Peyer's patch (tissue), 4 donors: ENCODE measurements at places on chromosomes 3 and 15. TPM values are rescaled to one million over a fixed set of nuclear protein-coding genes. Genes with fewer than 3 reads are reported as not detected.
A peak's percentile ranks its signal among the peaks of the same experiment; 100 is the strongest.

GRCh38 chr15:99605990-99606389, 40.2 kb downstream of the MEF2A start:
- no peak for DNase-seq

Gene SENP2
- 21.8 TPM for total RNA-seq

Gene PTX3
- total RNA-seq = not detected

GRCh38 chr3:63980830-63981498, 42.3 kb downstream of the PSMD6 start:
- DNase-seq = no peak

GRCh38 chr3:185632996-185633395, 46.9 kb downstream of the SENP2 start:
- DNase-seq = no peak

DNA sequence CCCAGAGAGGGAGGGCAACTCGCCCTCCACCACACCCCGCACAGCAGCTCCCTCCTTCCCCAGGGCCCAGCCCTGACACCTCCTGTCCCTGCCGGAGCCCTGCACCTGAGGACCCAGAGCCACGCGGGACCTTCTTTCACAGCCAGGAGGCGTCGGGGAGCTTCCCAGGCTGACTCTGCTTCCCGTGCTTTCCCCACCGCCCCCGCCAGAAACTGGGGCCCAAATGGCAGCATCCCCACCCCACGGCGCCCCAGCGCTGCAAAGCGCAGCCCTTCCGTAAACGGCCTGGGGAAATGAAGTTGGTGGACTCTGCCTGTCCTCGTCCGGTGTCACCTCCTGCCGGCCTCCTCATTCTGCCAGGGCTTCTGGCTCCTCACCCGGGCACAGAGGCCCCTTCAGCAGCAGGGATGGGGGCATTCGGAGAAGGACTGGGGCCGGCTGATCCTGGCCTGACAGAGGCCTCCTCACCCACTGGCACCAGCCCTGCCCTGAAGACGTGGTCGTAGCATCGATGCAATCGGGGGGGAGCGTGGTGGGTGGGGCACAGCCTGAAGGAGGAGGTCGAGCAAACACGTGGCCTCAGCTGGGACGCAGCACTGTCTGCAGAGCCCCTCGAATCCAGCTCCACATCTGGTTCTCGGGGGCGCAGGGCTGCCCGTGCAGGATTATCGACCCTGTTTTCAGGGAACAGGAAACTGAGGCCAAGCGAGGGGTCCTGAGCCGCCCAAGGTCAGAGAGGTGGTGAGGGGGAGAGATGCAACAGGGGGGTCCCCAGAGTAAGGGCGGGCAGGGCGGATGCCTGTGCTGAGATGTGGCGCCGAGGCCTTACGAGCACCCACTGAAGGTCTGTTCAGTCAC, 235.4 kb downstream of the XXYLT1 start:
- DNase-seq = no peak

DNA sequence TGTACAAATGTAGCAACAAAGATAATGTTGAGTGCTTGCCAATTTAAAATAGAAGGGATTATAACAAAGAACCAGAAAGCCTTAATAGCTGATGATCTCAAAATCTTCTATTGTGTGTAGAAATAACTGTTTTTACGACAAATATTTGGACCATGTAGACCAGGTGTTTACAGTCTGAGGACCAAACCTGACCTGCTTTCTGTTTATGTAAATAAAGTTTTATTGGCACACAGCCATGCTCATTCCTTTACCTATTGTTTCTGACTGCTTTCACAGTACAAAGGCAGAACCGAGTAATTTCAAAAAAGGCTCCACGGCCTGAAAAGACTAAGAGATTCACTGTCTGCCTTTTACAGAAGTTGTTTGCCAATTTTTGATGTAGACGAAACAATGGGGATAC, 91.8 kb downstream of the GOLIM4 start:
- no peak for DNase-seq

- peak; percentile 49 for DNase-seq
These were observed 11.3 kb upstream of the IQGAP1 start for GRCh38 chr15:90376789-90377188.

GRCh38 chr3:60096403-60096802, 1046.6 kb upstream of the CFAP20DC start:
- DNase-seq = no peak

Gene SMCO1
- not detected for total RNA-seq

- no peak for DNase-seq
These were observed 58.5 kb upstream of the ZNF148 start for GRCh38 chr3:125433611-125434041.

Gene FMN1
- 21.3 TPM for total RNA-seq

DNA sequence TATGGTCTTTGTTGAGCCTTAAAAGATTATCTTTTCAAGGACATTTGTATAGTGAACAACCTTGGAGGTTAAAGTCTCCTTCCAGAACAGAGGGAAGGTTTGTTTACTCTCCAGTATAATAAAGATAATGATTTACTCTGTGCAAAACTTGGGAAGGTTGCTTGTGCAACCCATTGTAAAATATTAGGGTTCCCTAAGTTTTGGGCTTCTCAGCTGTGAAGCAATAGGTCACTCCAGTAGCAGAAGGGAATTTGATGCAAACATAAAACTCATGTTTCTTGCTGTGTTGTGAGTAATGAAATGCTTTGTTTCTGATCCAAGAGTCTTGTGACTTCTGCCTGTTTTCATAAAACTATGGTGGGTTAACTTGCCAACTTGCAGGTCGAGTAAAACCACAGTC, 177.5 kb downstream of the SUCNR1 start:
- no peak for DNase-seq

DNA sequence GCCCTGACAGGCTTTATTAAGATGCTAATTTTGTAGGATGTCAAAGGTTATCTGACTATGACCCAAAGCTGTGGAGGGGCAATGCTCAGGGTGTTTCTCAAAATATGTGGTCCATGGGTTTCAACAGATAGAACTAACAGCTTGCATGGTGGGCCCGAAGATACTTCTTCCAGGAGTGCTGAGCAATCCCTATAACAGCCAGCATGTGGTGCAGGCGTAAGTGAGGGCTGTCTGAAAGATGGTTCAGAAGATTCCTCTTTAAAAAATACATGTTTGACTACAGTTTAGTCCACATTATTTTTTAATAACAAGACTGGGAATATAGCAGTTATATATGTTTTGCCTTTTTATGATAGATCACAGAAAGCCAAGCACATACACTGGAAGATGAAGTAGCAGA, 7.6 kb downstream of the SCG3 start:
- DNase-seq = no peak

- DNase-seq = peak; percentile 63
These were observed 2.8 kb downstream of the FURIN start for GRCh38 chr15:90871139-90871715.

- DNase-seq = no peak
These were observed 88.9 kb downstream of the TBC1D2B start for GRCh38 chr15:77988347-77989295.

Gene SERPINI2
- total RNA-seq = 5.0 TPM

GRCh38 chr15:77507911-77508310, 87.2 kb downstream of the HMG20A start:
- DNase-seq = no peak

- DNase-seq = no peak
These were observed 32.9 kb upstream of the OSBPL11 start for GRCh38 chr3:125628212-125628611.

Gene NLGN1
- 0.18 TPM for total RNA-seq

Gene INSYN1
- not detected for total RNA-seq

DNA sequence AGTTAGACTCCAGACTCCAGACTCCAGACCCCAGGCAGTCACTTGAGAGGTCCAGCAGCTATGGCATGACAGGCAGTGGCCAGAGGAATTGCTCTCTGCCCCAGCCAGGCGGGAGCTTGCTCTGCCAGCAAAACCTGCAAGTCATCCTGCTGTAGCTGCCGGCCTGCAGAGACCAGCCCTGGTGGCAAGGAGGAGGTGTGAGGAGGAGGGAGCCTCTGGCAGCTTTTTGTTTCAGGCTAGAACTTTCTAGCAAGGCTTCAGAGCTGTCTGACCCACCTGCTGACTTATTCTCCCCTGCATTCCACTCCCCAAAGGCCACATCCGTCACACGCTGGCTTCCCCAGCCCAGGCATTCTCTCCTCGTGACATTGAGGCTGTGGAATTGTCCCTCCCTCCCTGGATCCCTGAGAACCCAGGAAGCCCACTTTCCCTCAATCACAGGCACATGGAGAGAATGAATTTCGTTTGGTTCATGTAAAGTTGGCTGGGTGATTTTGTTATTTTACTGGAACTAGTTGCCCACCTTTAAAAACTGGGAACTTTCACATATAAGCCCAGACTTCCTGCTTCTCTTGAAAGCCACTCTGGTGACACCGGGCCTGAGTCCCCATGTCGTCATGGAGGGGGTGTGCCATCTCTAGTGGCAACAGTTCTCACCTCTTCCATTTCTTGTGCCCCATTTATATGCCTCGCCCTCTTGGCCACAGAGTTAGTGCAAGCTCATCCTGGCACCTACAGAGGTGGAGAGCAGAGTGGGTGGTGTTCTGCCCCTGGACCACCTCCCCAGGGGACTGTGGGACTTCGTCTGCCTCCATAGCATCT, 82.7 kb downstream of the ABHD5 start:
- no peak for DNase-seq

Gene ZNF620
- 5.0 TPM for total RNA-seq

Gene TTLL13
- total RNA-seq = not detected

DNA sequence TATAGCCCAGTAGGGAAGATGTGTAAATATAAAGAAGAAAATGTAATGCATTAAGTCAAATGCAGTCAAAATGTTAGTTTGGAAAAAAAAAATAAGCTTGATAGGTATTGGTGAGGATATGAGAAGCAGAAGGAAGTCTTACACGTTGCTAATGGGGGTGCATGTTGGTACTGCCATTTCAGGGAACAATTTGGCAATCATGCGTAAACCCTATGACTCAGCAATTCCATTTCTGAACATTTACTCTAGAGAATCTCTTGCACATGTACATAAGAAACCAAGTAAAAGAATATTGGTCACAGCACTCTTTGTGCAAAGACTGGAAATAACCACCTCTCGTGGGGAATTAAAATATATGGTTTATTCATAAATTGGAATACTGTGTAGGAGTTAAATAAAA, 35.5 kb upstream of the TIMP4 start:
- DNase-seq = no peak

DNA sequence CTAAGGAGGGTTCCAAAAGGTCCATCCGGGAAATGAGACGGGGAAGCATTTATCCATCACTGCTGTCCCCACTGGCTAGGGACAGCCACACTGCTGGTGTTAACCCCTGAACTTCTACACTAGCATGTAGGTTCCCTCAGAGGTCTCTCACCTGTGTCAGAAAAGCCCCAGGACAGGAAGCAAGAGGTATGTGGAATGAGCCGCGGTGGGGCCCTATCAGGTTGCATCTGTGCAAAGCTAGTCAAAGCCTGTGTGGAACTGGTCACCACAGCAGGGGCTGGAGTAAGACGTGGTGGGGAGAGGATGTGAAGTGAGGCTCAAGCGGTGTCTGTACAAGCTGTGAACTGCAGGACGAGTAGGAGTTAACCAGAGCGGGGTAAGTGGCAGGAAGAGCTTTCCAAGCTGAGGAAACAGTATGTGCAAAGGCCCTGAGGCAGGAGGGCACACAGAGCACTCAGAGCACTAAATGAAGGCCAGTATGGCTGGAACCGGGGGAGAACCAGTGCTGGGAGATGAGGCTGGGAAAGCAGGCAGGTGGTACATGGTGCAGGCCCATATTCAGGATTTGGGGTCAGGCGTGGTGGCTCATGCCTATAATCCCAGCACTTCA, 57.8 kb downstream of the MEGF11 start:
- no peak for DNase-seq

GRCh38 chr3:155370198-155370597, 76.7 kb upstream of the STRIT1 start:
- no peak for DNase-seq

DNA sequence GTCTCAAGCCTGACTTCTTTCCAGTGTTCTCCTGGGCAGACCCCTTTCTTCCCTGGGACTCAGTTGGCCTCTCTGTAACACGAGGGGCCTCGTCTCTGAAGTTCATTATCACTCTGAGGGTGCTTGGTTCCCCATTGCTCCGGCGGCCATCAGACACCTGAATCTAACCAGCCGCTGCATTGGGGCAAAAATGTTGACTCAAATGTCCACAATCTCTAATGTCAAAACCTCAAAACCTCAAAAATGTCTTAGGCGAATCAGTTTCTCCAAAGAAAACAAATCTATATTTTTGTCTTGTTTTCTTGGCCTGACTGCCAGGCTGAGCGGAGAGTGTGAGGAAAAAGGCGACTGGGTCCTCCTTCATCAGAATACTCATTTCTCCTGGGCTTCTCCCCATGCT, 220.7 kb downstream of the VPS13C start:
- DNase-seq = no peak

DNA sequence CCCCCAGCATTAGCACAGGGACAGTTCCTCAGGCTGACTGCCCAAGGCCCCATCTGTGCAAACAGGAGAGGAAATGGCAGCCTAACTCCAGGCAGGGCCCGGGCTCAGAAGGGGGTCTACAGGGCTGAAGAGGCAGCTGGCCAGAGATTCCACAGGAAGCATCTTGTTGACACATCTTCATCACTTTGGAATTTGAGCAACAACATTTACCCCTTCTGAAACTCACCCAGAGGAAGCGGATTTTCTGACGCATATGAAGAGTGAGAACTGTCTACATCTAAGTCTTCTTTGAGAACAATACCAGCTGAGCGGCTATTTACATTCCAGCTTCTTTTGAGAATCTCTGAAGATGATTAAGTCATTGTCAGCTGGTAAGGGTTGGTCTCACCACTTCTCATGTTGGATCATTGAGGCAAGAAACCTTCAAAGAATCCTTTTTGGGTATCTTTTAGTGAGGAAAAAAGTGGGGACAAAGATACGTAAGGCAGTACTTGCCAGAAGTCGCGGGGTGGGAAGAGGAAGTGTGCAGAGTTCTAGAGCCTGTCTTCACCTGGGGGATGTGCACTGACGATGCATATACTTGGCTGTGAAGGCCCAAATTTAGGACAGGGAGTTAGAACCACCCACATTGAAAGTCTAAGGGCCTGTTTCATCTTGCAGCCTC, 25.4 kb upstream of the SRP14 start:
- peak; percentile 64 for DNase-seq

- DNase-seq = no peak
These were observed 18.3 kb downstream of the TMED3 start for GRCh38 chr15:79329171-79329611.

- DNase-seq = no peak
These were observed 44.6 kb downstream of the CMTM6 start for GRCh38 chr3:32457971-32458471.

- DNase-seq = no peak
These were observed 853 bp downstream of the TCAIM start for GRCh38 chr3:44339181-44340057.

DNA sequence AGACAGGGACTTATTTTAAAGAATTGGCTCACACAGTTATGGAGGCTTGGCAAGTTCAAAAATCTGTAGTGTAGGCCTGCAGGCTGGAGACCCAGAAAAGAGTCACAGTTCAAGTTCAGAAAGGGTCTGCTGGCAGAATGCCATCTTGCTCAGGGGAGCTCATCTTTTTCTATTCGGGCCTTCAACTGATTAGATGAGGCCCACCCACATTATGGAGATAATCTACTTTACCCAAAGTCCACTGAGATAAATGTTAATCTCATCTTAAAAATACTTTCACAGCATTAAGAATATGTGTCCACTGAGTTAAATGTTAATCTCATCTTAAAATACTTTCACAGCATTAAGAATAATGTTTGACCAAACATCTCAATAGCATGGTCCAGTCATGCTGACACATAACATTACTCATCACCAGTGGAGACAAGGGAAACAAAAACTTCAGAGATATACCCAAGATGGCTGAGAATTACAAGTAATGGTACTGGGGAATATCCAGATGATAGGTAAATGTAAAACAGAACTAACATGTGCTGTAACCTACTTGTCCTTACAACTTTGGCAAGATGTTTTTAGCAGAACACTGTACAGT, 74.3 kb upstream of the STAC start:
- no peak for DNase-seq

Gene ISLR2
- total RNA-seq = 0.94 TPM

GRCh38 chr3:194571491-194572142, 61.6 kb downstream of the TMEM44 start:
- no peak for DNase-seq
